ENCODE measurements at places on chromosomes 7 and 10.

GRCh38 chr10:121311812-121312443 lies 286.3 kb downstream of the FGFR2 start:
- no peak for DNase-seq

GRCh38 chr10:8181496-8182157 lies 127.1 kb downstream of the GATA3 start:
- DNase-seq, result no peak

- no peak for DNase-seq
Observed at GRCh38 chr7:131039355-131039762, 288.3 kb upstream of the MKLN1 start.

- no peak for DNase-seq
Observed at GRCh38 chr10:4262870-4263600, 478.0 kb upstream of the KLF6 start.

GRCh38 chr7:41384418-41384817 lies 318.5 kb downstream of the INHBA start:
- DNase-seq, result no peak

- DNase-seq, result no peak
Observed at GRCh38 chr10:83691791-83692596, 447.3 kb upstream of the GHITM start.

- DNase-seq, result no peak
Observed at GRCh38 chr7:157661611-157661975, 324.8 kb downstream of the DNAJB6 start.

DNA sequence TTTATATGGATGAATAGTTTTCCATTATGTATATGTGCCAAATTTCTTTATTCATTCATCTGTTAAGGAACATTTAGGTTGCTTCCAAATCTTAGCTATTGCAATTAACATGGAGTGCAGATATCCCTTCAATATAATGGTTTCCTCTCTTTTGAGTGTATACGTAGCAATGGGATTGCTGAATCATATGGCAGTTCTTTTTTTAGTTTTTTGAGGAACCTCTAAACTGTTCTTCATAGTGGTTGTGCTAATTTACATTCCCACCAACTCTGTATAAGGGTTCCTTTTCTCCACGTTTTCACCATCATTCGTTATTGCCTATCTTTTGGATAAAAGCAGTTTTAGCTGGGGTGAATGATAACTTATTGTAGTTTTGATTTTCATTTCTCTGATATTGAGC lies 46.5 kb downstream of the FAS start:
- no peak for DNase-seq

GRCh38 chr7:155787171-155787851 lies 25.0 kb downstream of the SHH start:
- DNase-seq, result no peak

DNA sequence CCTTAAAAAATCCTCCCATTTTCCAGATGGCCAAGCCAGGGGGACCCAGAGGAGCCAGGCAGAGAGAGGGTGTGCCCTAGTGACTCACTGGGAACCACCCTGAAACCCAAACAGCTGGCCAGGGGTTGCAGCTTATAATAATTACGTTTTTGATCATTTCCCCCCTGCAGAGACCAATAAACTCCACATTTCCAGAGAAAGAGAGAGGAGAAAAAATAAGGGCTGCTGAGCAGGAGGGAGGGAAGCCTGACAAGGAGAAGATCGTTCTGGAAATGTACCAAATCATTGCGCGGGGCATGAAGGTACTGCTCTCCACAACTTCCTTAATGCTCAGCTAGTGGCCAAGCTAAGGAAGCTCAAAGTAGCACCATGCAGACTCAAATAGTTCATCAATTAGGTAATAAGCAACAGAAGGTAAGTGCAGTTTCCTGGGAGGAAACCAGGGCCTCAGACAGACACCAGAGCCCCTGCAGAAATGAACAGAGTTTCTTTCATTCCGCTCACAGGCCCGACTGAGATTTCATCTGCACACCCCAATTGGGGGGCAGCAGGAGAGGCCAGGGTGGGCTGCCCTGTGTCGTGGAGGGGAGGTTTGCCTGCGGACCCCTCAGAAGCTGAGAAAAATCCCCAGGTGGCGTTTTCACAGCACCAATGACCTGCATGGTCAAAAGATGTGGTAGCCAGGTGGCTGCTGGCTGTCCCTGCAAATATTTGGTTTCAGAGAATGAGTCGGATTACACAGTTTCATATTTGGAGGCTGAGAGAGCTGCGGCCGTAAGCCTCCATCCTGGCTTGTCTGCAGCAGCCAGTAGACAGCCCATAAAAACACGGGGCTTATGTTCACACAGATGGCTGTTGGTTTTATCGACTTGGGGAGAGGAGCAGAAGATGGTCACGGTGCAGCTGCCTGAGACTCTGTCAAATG lies 153.2 kb upstream of the LYZL2 start:
- DNase-seq, result no peak

GRCh38 chr7:2452074-2452507 lies 24.1 kb downstream of the GRIFIN start:
- no peak for DNase-seq

GRCh38 chr7:112789453-112789816 lies 758 bp downstream of the TMEM168 start:
- no peak for DNase-seq
